Fibroblast of skin of abdomen (primary cell): ENCODE measurements at places on chromosomes 4 and X.
A peak's percentile ranks its signal among the peaks of the same experiment; 100 is the strongest.

DNA sequence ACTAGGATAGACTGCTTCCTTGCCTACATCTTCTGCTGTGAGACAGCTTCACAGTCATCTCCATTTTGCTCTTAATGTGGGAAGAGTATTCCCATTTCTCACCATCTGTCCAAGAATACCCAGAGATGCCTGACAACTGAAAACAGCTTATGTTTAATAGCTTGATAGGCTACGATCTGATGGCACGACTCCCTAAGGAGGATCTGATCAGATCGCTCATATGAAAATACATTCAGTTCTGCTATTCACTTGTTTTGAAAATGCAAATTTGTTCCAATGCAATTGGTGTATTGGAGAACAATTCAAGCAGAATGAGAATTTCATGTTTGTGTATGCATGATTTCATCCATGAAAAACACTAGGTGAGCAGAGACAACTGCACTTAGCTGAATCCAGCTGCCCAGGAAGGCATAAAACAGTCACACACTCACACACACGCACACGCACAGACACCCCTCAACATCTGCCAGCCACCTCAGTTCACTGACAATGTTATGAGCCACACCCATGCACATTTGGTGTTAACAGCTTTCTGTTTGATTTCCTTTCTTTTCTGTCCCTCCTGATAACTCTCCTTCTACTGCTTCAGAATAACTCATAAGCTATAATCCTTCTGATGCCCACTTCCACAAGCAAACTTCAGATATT lies 29.6 kb downstream of the TRIML1 start:
- no peak for DNase-seq

DNA sequence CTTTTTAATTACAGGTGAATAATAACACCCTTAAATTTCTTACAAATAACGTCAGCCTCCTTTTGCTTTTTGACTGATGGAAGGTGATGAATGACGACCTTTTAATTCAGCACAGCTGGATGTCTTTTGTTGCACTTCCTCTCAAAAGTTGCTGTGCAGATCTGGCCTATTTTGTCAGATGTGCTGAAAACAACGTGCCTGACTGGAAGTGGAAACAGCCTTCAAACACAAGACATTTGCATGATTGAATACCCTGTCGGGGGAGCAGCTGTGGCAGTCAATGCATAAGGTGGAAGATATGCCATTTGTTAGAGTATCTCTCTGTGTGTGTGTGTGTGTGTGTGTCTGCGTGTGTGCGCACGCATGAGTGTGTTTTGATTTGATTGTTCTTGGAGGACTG lies 579.7 kb downstream of the SPRY1 start:
- peak; percentile 81 for DNase-seq

GRCh38 chr4:26058537-26058936 lies 144.5 kb downstream of the SMIM20 start:
- DNase-seq, result peak; percentile 40

- no peak for DNase-seq
Measured at GRCh38 chr4:90960840-90961239, 833.6 kb downstream of the CCSER1 start.

- DNase-seq, result no peak
Measured at GRCh38 chr4:56856656-56857055, 35.2 kb upstream of the SPINK2 start.

DNA sequence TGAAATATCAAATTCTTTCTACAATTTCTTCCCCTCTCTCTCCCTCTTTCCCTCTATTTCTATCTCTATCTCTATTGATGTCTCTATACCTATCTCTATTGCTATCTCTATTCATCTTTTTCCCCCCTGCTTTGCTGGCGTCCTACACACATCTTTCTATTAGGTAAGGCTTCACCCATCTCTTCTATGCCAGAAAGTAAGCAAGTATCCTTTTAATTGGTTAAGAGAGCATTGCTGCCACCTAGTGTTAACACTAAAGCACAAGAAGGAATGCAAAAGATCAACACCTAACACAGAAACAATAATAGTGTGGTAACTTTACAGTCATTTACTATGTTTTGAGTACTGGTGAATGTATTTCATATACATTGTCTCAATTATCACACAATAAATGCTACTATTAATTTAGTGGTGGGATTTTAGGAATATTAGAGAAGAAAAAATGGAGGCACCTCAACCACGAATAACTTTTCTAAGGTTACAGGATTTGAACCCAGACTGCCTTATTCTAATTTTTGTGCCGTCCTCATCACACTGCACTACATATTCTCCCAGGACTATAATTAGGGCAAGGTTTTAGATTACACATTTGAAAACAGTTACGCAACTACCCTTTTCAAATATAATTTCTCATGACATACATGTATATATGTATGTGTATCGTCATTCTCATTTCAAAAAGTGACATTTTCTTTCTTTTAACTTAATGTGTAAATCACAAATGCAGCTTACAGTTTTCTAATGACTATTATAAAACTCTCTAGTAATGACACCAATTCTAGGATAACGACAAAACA lies 3.7 kb upstream of the C4orf36 start:
- peak; percentile 72 for DNase-seq

GRCh38 chrX:44494357-44494756 lies 48.3 kb downstream of the FUNDC1 start:
- DNase-seq, result no peak

DNA sequence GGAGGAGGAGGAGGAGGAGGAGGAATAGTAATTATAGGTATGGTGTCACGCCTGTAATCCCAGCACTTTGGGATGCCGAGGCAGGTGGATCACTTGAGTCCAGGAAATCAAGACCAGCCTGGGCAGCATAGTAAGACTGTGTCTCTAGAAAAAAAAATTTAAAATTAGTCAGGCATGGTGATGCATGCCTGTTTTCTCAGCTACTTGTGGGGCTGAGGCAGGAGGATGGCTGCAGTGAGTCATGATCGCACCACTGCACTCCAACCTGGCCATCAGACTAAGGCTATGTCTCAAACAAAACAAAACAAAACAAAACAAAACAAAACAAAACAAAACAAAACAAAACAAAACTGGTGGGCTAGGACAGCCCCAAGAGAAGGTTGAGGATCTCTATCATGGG lies 3.0 kb downstream of the STARD8 start:
- peak; percentile 53 for DNase-seq
